ENCODE measurements at places on chromosomes 6 and 20.

DNA sequence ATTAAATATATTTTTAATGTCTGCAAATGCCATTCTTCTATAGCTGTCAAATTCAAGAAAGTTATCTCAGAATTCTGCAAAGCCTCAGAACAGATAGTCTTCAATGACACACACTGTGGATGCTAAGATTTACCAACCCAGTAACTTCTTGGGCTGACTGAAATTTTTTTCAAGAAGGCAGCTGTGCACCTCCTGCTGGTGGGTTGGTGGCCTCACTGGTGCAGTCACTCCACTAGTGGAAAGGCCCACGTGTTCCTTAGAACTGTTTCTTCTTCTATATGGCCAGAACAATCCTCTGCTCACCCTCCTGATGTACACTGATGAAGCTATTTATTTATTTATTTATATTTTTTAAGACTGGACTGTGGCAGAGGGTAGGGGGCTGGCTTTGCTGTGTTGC lies 28.1 kb upstream of the MTCL3 start:
- DNase-seq = peak; percentile 3

- DNase-seq = peak; percentile 36
These were observed 789 bp downstream of the CCND3 start for GRCh38 chr6:41940759-41941279.

DNA sequence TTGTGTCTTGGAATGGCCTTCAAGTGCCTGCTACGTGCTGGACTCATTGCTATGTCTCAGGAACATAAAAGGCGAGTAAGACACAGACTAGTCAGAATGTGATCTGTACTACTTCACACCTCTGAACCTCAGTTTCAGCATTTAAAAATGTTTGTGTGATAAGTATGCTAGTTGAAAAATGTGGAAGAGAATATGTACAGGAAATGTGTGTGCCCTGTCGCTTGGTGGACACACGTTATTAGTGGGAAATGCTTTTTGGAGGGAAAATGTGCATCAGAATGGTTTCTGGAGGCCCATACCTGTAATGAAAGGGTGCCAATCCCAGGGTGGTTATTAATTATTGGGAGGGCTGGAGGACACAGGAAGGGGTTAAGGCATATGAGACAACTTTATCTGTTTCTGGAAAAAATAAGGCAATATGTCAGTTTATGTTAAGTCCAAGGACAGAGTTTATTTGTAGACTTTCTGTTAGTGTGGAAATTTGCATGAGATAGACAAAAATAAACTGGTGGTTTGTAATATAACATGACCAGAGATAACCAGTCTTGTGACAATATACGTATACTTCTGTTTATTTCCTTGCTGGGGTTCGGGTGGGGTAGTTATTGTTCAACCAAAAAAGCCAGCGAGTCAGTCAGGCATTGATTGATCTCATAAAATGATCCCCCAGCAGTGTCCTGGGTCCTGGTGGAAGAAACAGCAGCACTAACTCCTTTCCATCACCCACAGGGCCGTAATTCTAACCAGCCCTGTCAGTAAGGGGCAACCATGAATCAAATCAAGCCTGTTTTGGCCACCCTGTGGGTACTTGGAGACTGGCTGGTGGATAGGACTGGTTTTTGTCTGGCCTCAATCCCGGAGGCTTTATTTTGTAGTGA lies 117.9 kb downstream of the JARID2 start:
- DNase-seq = no peak

- no peak for DNase-seq
These were observed 57.6 kb upstream of the FOXP4 start for GRCh38 chr6:41488433-41489119.

DNA sequence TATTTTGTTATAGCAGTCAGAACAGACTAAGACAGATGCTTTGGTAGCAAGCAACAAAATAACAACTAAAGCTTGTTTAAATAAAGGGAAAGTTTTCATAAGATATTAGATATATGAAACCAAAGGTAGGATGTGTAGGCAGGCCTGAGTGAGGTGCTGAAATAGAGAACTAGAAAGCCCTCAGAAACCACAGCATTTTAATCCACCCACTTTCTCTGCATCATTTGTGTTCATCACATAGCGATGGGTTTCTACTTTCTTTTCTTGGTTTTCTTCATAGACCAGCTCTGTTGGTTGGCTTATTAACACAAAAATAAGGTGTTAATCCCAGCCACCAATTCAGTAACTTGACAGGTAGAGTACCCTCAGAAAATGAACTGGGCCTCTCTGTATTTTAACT lies 58.6 kb downstream of the RPS12 start:
- no peak for DNase-seq

DNA sequence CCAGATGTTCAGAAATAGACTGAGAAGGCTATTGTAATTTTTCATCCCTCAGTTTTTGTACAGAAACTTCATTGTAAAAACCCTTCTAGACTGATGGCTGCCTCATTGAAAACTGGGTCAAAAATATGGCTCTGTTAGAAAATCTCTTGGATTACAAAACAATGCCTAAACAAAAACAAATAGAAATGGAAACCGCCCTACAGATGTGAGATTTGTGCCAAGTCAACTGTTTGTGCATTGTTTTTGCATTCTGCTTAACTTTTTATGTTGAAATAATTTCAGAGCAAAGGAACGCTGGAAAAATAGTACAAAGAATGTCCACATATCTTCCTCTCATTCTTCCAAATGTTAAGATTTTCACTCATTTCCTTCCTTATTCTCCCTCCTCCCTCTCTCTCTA lies 425.1 kb downstream of the FOXA2 start:
- DNase-seq = no peak

DNA sequence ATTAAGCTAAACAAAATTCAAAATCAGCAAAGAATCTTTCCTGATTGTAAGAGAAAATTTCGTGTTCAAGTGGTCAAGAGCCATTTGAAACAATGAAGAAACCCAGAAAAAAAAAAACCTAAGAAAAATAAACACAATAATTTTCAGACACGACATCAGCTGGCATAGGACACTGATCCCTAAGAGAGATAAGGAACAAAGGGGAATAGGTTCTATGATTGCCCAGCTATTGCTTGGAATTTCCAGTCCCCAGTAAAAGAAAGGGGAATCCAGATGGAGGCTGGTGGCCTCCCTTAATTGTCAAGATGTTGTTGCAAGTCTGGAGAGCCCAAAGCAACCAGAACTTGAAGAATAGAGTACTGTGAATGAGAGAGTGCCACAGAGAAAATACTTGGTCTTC lies 48.5 kb downstream of the COL12A1 start:
- no peak for DNase-seq

- DNase-seq = no peak
These were observed 202.5 kb upstream of the ASCC3 start for GRCh38 chr6:101083533-101084175.

DNA sequence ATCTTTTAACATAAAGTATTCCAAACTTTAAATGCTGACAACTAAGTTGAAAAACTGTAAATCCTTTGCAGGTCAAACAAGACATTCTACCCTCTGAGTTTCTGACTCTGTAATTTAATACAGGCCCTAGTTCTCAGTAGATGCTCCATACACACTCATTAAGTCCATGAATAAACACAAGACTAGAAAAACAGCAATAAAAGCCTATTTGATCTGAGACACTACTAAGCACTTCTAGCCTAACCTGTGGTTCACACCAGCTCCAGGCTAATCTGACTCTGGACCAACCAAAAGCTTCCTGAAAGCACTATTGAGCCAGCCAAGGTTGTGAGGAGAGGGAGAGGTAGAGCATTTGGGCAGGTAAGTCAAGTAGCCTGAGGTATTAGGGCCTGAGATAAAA lies 103.9 kb downstream of the EPM2A start:
- no peak for DNase-seq

DNA sequence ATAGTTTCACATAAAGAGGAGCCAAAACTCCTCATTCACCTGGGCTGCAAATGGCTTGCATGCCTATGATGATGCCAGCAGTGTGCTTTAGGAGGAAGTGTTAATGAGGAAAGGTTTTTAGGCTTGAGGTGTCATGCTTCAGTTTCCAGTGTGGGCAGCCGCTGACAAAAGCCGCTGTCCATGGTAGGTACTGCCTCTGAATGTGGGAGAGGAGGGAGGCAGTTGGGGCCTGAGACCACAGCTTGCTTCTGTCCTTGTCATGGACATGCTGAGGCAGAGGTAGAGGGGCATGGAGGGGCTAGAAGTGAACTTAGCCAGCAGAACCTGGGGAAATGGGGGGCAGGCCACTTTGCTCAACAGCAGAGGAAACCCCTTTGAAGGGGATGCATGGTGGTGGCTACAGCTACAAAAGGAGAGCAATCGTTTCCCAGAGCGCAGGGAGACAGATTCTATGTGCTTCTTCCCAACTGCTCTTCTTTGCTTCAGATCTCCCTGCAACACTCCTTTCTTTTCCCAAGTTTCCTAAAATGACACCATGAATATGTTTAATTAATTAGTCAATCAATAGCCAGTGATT lies 372.1 kb upstream of the CNR1 start:
- DNase-seq = no peak

DNA sequence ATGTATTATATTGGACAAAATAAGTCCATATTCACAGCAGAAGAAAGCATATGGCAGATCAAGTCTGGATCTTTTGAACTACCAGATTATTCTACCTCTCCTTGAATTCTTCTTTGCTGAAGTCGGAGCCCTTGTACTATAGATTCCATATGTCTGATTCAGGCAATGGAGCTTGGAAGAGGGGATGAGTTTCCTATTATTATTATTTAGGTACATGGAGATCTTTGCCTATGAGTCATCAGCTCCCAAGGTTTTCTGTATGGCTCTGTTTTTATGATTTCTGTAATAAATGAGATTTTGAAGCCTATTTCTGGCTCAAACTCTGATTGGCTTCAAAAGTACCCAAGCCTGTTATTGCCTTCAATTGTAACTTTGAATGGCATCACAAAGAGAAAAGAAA lies 72.0 kb downstream of the OPRM1 start:
- DNase-seq = no peak

DNA sequence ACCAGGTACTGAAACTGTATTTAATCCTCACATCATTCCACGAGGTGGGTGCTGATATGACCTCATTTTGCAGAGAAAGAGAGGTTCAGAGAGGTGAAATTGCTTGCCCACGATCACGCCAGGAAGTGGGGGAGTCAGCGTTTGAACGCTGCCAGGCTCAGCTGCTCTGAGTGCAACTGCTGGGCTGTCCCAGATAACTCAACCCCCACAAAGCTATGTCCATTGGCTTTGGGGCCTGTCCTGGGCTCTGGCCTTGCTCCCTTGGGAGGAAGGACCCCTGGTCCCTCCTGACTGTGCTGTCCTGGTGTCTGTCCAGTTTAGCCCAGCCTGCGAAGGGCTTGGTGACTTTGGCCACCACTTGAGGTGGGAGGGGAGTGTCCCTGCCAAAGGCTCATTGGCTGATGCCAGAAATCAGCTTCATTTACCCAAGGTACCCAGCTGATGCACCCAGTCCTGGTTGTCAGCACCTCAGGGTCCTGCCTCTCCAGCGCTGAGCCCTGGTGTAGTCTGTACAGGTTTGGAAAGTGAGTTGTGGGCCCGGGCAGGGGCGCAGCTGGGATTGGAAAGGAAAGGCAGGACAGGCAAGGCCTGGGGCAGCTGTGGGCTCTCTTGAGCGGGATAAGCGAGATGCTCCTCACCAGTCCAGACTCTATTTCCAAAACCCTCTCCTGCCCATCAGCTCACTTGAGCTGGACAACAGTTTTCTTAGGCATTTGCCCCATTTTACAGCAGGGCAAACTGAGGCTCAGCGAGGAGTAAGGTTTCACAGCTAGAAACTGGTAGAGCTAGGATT lies 38.5 kb downstream of the SUN5 start:
- DNase-seq = peak; percentile 37

- DNase-seq = no peak
These were observed 4.1 kb downstream of the SH3BGRL2 start for GRCh38 chr6:79635232-79635543.

DNA sequence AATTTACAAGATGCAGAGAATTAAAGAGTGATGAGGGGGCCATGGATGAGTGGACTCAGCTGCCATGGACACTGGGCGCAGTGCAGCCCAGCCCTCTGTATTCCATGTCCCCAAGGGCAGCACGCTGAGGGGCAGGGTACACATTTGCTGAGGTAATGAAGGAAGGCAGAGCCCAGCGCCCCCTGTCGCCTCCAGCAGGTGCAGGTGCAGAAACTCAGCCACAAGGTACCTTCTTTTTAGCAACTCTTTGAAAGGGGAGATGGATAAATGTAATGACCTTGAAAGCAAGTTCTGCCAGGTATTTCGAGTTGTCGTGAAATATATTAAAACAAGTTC lies 7.1 kb downstream of the CD93 start:
- no peak for DNase-seq

DNA sequence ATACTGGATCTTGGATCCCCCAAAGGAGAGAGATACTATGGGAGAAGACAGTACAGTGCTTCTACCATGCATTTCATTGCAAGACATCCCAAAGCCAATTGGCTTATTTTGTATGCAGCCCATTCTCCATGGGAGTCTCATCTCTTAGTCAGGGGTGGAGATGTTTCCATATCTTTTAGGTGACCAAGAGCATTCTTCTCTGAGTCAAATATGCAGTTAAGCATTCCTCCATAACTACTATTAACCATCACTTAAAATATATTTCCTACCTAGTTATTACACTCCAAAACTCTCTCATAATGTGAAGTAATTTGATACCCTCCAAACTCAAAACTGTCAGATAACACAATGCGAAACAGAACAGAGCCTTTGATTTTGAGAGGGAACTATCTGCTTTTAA lies 542.6 kb downstream of the HDGFL1 start:
- no peak for DNase-seq

DNA sequence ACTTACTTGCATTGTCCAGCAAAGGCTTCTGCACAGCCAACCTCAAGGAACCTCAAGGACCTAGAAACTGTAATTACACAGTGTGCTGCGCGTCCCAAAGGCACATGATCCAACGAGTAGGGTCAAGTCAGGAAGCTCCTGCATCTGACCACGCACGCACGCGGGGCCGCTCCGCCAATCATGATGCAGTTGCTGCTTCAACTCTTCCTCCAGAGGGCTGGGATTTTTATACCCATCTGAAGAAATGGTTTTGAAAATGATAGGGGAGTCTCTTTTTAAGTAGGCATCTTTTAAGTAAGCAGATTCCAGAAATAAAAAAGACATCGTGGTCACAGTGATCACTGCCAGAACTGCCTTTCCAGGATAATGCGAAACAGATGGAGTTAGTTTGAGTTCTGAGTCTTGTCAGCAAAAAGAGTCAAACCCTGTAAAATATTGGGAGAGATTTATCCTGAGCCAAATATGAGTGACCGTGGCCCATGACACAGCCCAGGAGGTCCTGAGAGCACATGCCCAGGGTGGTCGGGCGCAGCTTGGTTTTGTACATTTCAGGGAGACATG lies 34.0 kb downstream of the KIF25 start:
- no peak for DNase-seq

DNA sequence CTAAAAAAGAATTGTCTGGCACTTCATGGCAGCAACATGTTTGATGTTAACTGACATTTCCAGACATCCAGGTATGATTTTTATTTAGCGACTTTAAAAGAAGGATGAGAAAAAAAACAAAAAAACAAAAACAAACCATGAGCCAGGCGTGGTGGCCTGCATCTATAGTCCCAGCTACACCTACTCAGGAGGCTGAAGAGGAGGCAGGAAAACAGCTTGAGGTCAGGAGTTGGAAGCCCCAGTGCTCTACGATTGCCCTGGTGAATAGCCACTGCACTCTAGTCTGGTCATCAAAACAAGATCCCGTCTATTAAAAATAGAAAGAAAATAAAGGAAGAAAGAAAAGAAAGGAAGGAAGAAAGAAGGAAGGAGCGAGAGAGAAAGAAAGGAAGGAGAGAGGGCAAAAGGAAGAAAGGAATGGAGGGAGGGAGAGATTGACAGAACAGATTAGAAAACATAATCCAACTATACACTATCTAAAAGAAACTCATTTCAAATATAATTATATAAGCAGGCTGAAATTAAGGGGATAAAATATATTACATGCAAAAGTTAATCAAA lies 141.6 kb downstream of the TRIM27 start:
- DNase-seq = no peak

- no peak for DNase-seq
These were observed 101.3 kb downstream of the SMOC2 start for GRCh38 chr6:168542301-168542700.

- no peak for DNase-seq
These were observed 21.2 kb upstream of the NFATC2 start for GRCh38 chr20:51563486-51564332.
